ENCODE measurements at places on chromosomes 6 and 20. TPM values are rescaled to one million over a fixed set of nuclear protein-coding genes. Genes with fewer than 3 reads are reported as not detected.
A peak's percentile ranks its signal among the peaks of the same experiment; 100 is the strongest.

- no peak for DNase-seq
- H3K27me3 ChIP-seq = no peaks in the 10 kb centered on the region
- no peaks in the 10 kb centered on the region for H3K36me3 ChIP-seq
These were observed 1.2 kb upstream of the FABP7 start for GRCh38 chr6:122778302-122778701.

GRCh38 chr20:56458206-56458821 is 10.1 kb upstream of the RTF2 start:
- H3K27me3 ChIP-seq = no peaks in the 10 kb centered on the region
- H3K4me1 ChIP-seq = peaks cover 9% of the 10 kb centered on the region
- H3K4me3 ChIP-seq = no peak overlapping the region
- DNase-seq = no peak
- H3K36me3 ChIP-seq = peaks cover 6% of the 10 kb centered on the region

- DNase-seq = peak; percentile 63
- peaks cover 66% of the 10 kb centered on the region for H3K4me1 ChIP-seq
- H3K27me3 ChIP-seq = no peaks in the 10 kb centered on the region
- H3K36me3 ChIP-seq = peaks cover 4% of the 10 kb centered on the region
These were observed 3.6 kb upstream of the MICA start for GRCh38 chr6:31399589-31400466.

DNA sequence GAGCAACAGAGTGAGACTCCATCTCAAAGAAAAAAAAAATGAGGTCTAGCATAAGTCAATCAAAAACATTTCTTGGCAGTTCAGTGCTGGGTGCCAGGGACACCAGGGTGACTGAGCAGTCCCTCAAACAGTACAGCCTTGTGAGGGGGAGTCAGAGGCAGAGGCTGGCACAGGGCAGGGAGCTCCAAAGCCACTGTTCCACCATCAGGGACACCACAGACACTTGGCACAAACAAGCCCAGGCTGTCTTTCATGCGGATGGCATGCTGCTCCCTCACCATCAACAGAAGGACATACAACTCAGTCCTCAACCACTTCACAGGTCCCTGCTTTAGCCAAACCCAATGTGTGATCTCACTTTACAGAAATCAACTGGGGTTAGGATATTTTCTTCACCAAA is 36.0 kb upstream of the GRM4 start:
- no peak overlapping the region for H3K27ac ChIP-seq
- no peaks in the 10 kb centered on the region for H3K36me3 ChIP-seq
- DNase-seq = no peak
- no peak overlapping the region for H3K4me3 ChIP-seq

DNA sequence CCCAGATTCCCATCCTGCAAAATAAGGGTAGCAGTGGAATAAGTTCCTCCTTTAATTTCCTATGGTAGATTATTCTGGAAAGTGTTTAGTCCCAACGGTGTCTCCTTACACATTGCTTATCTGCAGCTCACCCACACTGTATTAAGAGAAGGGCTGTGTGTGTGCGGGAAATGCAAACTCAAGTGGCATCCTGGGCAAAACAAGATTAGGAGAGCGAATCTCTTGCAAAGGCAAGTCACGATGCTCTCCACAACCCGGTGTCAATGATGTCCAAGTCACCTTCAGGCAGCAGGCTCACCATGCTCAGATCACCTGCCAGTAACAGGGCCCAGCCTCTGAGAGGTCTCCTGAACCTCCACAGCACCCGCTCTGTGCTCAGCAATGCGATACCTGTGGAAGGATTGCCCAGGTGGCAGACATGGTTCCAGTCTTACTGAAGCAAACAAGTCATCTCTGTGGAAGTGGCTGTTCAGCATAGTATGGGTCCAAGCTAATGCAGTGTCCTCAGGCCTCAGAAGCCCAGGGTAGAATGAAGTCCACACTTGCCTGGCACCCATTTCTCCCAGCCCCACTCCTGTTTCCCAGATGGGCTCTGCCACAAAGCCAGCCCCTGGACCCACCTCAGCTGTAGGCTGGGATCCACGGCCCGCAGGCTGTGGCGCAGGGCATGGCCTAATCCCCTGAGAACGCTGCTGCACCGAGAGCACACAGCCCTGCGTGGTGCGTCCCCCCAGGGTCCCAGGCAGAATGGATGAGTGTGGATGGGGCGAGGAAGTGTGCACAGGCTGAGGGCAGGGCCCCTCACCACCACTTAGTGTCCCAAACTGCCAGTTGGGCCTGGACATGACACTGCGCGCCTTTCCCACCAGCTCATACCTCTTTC is 101.2 kb downstream of the PXDC1 start:
- no peaks in the 10 kb centered on the region for H3K27me3 ChIP-seq
- DNase-seq = no peak
- no peak overlapping the region for H3K27ac ChIP-seq

GRCh38 chr6:16418151-16418550 is 179.8 kb downstream of the GMPR start:
- no peak overlapping the region for H3K4me3 ChIP-seq
- no peaks in the 10 kb centered on the region for H3K27me3 ChIP-seq
- no peak for DNase-seq
- peaks cover 71% of the 10 kb centered on the region for H3K4me1 ChIP-seq
- H3K36me3 ChIP-seq = no peaks in the 10 kb centered on the region

- H3K36me3 ChIP-seq = no peaks in the 10 kb centered on the region
- no peak overlapping the region for H3K27ac ChIP-seq
- no peaks in the 10 kb centered on the region for H3K4me1 ChIP-seq
- H3K27me3 ChIP-seq = no peaks in the 10 kb centered on the region
- no peak overlapping the region for H3K4me3 ChIP-seq
These were observed 705.2 kb upstream of the NRSN1 start for GRCh38 chr6:23420659-23421350.

DNA sequence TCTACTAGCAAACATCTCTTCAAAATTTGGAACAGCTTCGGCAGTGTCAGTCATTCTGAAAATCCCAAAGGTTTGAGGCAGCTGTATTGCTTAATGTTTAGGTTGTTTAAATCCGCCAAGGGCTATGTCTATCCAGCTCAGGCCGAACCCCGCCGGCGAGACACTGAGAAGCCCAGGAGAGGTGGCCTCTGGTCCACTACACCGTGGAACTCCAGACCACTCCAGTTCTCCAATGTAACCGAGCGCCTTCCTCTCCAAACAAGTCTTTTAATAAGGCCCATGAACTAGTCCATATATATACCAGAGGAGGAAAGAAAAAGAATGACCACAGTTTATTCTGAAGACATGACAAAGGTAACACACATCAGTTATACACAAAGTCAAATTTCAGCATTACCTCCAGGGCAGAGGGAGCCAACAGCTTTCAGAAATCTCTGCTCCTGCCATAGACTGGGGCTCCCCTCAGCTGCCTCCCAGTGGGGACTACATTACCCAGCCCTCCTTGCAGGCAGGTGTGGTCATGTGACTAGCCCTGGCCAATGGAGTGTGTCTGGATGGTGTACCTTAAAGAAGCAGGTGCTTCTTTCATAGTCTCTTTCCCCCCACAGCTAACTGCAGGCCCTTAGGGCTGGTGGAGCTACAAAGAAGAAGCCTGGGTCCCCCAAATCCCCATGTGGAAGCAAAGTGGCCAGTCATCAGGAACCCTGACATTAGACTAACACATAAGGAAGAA is at the start of gene RAMACL:
TSS of gene RAMACL (minus strand) at position 255 of the 733 bp plus-strand sequence. CDS start at position 54, 201 bp downstream.
- no peaks in the 10 kb centered on the region for H3K36me3 ChIP-seq
- no peak within 1 kb of the TSS for H3K27ac ChIP-seq
- H3K27me3 ChIP-seq = no peaks in the 10 kb centered on the region
- H3K4me3 ChIP-seq = no peak within 1 kb of the TSS

GRCh38 chr6:39137245-39137644 is 22.3 kb upstream of the SAYSD1 start:
- no peak overlapping the region for H3K27ac ChIP-seq
- no peaks in the 10 kb centered on the region for H3K36me3 ChIP-seq
- H3K4me3 ChIP-seq = no peak overlapping the region
- H3K27me3 ChIP-seq = no peaks in the 10 kb centered on the region
- peak; percentile 38 for DNase-seq
- H3K4me1 ChIP-seq = no peaks in the 10 kb centered on the region

DNA sequence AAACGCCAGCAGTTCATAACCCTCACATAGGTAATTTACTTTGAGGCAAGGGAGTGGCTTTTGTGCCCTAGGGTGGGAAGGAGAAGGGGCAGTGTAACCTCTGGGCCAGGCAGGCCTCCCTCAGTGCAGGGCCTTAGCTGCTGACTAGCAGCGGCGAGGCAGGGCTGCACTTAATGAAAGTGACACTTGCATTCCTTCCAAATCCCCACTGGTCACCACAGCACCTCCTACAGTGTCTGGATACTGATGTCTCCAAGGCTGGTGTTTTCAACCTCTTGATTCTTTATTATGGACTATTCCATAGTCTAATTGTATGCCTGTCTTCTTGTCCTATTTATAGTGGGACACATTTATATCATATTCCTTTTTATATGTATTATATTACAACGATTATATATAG is 152.7 kb downstream of the LY86 start:
- no peaks in the 10 kb centered on the region for H3K27me3 ChIP-seq
- no peak for DNase-seq
- no peak overlapping the region for H3K4me3 ChIP-seq
- no peaks in the 10 kb centered on the region for H3K36me3 ChIP-seq
- no peaks in the 10 kb centered on the region for H3K4me1 ChIP-seq

DNA sequence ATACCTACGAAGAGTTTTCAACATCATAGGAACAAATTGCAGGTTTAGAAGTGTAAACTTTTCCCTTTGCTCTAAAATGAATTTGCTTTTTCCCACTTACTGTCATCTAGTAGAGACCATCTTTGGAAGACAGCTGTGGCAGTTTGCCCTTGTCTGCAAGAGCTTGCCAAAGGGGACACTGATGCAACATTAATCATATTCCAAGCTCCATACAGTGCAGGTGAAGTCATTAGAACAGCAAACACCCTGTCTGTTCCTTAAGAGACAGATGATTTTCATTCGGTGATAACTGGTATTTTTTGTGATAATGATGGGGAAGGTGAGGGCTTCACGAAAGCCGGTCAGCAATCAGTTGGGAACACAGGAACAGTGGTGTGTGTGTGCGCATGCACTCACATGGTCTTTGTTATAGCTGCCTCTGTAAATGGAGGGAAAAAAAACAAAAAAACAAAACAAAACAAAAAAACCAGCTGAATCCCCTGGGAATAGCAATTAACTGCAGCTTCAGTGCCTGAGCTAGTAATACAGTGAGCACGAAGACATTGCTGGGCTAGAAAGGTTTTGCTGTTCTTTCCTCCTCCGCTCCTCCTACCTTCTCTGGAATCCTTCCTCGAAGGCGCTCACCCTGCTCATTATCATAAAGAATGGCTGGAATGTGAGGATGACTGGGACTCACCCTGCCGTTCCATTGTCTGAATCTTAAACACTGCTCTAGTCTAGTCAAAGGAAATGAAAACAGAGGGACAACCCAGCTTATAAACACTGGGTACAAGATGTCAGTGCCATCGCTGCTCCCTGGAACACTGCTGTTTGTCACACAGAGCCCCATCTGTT is 35.2 kb upstream of the KIF13A start:
- H3K27ac ChIP-seq = no peak overlapping the region
- DNase-seq = no peak
- no peaks in the 10 kb centered on the region for H3K4me1 ChIP-seq

GRCh38 chr20:57869951-57870315 is 160.1 kb upstream of the PMEPA1 start:
- H3K27me3 ChIP-seq = peaks cover 2% of the 10 kb centered on the region
- no peak for DNase-seq
- H3K4me3 ChIP-seq = no peak overlapping the region
- no peak overlapping the region for H3K27ac ChIP-seq

DNA sequence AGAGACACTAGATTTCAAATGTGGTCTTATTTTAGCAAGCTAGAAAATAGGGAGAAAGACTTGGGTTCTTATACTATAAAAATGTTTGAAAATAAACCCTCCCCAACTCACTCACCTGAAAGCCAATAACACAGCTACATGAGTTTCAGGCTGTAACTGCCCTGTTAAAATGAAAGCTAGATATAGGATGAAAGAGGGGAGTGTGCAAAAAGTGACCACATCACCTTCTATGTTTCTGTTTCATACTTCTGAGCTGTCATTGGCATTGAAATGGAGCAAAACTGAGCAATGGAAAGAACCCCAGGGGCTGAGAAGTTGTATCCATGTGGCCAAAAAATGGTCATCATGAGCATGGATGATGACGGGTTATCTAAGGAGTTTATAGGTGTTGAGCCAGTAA is 148.1 kb upstream of the TENT5A start:
- no peaks in the 10 kb centered on the region for H3K27me3 ChIP-seq
- H3K4me1 ChIP-seq = no peaks in the 10 kb centered on the region
- H3K4me3 ChIP-seq = no peak overlapping the region
- H3K36me3 ChIP-seq = no peaks in the 10 kb centered on the region

GRCh38 chr6:99498421-99498820 is 16.8 kb downstream of the USP45 start:
- H3K4me1 ChIP-seq = no peaks in the 10 kb centered on the region
- no peak overlapping the region for H3K27ac ChIP-seq
- DNase-seq = no peak
- H3K4me3 ChIP-seq = no peak overlapping the region

- no peak for DNase-seq
- no peaks in the 10 kb centered on the region for H3K36me3 ChIP-seq
- no peak overlapping the region for H3K27ac ChIP-seq
- no peaks in the 10 kb centered on the region for H3K27me3 ChIP-seq
These were observed 53.8 kb upstream of the HDAC2 start for GRCh38 chr6:114024746-114025145.

Gene ENPP1
- not detected for total RNA-seq

Gene DPPA5
- total RNA-seq = not detected

Gene POU5F1
- total RNA-seq = not detected
